ENCODE measurements at places on chromosomes 11 and 22. TPM values are rescaled to one million over a fixed set of nuclear protein-coding genes. Genes with fewer than 3 reads are reported as not detected.

- no peak for DNase-seq
- no peak overlapping the region for H3K4me3 ChIP-seq
- no peaks in the 10 kb centered on the region for H3K4me1 ChIP-seq
- no peak overlapping the region for H3K27ac ChIP-seq
- no peaks in the 10 kb centered on the region for H3K36me3 ChIP-seq
These were observed 47.5 kb upstream of the C11orf87 start for GRCh38 chr11:109374441-109374840.

DNA sequence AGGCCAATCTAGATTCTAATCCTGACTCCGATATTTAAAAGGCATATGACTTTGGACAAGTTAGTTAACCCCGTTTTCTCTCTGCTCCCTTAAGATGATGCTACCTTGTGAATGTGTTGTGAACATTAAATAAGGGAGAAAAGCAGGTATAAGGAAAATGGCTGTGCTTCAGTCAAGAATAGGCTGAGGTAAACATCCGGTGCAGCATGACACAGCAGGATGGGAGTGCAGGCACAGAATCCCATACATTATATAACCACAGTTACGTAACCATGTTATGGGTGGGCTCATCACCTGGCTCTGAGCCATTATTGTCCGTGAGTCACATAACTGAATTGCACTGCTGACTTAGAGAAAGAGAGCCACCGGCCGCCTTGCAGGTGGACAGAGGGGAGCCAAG, 382.2 kb upstream of the ANO5 start:
- no peak overlapping the region for H3K27ac ChIP-seq
- H3K4me3 ChIP-seq: no peak overlapping the region
- no peak for DNase-seq
- no peaks in the 10 kb centered on the region for H3K27me3 ChIP-seq

Gene KRTAP5-11
- not detected for total RNA-seq

- DNase-seq: no peak
- no peak overlapping the region for H3K27ac ChIP-seq
- no peak overlapping the region for H3K4me3 ChIP-seq
These were observed 1186.5 kb downstream of the BRD1 start for GRCh38 chr22:48640890-48641841.

- H3K4me1 ChIP-seq: peaks cover 32% of the 10 kb centered on the region
- peaks cover 5% of the 10 kb centered on the region for H3K36me3 ChIP-seq
- DNase-seq: no peak
- no peak overlapping the region for H3K27ac ChIP-seq
- H3K27me3 ChIP-seq: no peaks in the 10 kb centered on the region
These were observed 784 bp upstream of the SLC43A3 start for GRCh38 chr11:57427727-57428082.

Gene UBQLN3
- total RNA-seq: under 0.01 TPM

- no peaks in the 10 kb centered on the region for H3K4me1 ChIP-seq
- peaks cover 75% of the 10 kb centered on the region for H3K36me3 ChIP-seq
- H3K27me3 ChIP-seq: no peaks in the 10 kb centered on the region
- DNase-seq: no peak
These were observed 59.6 kb downstream of the HIRA start for GRCh38 chr22:19371893-19372292.

DNA sequence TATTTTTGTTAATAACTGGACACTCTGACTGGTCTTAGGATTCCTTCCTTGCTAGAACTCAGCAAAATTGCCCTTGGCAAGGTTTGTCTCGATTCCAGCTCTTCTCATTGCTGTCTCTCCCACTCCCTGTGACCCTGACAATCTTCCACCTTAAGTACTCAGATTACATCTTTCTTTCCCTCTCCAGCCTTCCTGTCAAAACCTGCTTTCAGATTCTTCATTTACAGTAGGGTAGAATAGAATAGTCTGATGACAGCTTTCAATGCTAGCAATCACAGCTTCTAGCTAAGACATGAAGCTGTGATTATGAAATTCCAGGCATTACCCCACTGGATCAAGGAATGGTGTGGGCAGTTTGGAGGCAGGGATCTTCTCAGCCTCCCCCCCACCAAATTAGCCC, 39.2 kb upstream of the LMO2 start:
- DNase-seq: no peak
- H3K27ac ChIP-seq: peak overlapping the region; percentile 81
- H3K27me3 ChIP-seq: no peaks in the 10 kb centered on the region
- H3K4me1 ChIP-seq: peaks cover 24% of the 10 kb centered on the region

Gene KCNQ1OT1
- 0.42 TPM for total RNA-seq

Gene C11orf42
- total RNA-seq: not detected

Gene HOATZ
- 0.19 TPM for total RNA-seq

Gene LINC01488
- total RNA-seq: not detected

- H3K36me3 ChIP-seq: no peaks in the 10 kb centered on the region
- DNase-seq: no peak
These were observed 273.3 kb downstream of the CTTN start for GRCh38 chr11:70671611-70672010.

Gene JHY
- 1.5 TPM for total RNA-seq

GRCh38 chr11:35126879-35127581, 11.9 kb upstream of the CD44 start:
- no peak for DNase-seq
- no peak overlapping the region for H3K27ac ChIP-seq
- H3K27me3 ChIP-seq: no peaks in the 10 kb centered on the region
- no peak overlapping the region for H3K4me3 ChIP-seq
- peaks cover 38% of the 10 kb centered on the region for H3K4me1 ChIP-seq
- H3K36me3 ChIP-seq: no peaks in the 10 kb centered on the region

GRCh38 chr11:132665205-132665604, 867.1 kb downstream of the OPCML start:
- H3K4me3 ChIP-seq: no peak overlapping the region
- no peak for DNase-seq
- H3K27ac ChIP-seq: no peak overlapping the region
- H3K27me3 ChIP-seq: no peaks in the 10 kb centered on the region
- H3K36me3 ChIP-seq: no peaks in the 10 kb centered on the region

DNA sequence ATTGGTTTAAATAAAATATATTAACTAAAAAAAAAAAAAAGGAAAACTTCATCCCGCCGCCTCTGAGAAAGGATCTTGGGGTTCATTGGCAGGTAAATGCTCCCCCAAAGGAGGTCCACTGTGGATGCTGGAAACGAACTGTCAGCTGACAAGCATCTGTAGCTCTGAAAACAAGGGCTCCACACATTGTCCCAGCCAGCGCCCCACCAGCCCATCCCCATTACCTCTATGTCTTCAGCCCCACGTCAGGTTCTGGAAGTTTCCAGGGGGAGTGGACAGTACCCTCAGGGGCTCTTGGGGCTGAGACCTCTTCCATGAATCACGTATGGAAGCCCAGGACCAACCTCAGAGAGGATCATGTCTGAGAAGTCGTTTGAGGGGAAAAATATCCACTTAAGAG, 66.4 kb upstream of the WNT7B start:
- no peaks in the 10 kb centered on the region for H3K4me1 ChIP-seq
- DNase-seq: no peak
- H3K36me3 ChIP-seq: no peaks in the 10 kb centered on the region
- peaks cover 17% of the 10 kb centered on the region for H3K27me3 ChIP-seq

DNA sequence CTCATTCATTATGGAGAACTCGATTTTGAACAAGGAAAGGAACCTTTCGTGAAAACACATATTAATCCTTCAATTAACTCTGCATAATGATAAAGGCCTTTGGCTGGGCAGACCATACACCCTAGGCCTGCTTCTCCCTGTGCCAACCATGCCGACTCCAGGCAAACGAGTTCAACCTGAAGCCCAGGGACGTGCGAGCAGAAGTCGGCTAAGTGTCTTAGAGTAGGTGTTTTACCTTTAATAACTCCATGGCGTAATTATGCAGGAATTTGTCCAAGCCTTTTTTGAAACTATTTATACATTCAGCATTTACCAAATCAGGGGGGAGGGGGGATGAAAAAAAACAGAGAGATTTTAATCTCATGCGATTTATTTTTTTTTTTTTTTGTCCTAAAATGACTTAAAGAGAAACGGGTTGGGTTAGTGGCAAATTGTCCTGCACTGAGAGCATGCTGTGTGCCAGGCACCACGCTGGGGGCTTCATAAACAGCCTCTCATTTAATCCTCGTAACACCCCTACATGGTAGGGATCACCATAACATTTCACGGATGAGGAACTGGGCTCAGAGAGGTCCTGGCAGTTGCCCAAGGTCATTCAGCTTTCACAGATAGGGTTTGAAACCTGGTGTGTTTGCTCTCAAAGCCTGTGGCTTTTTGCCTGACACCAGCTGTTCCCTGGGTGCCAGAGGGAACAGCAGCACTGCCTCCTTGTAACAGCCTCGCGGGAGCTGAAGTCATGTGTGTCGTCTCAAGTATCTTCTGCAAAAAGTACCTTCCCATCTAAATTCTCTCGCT, 423.9 kb downstream of the MN1 start:
- no peaks in the 10 kb centered on the region for H3K36me3 ChIP-seq
- no peak for DNase-seq
- no peaks in the 10 kb centered on the region for H3K27me3 ChIP-seq
- no peak overlapping the region for H3K27ac ChIP-seq
- no peak overlapping the region for H3K4me3 ChIP-seq

Gene HEPN1
- total RNA-seq: not detected

DNA sequence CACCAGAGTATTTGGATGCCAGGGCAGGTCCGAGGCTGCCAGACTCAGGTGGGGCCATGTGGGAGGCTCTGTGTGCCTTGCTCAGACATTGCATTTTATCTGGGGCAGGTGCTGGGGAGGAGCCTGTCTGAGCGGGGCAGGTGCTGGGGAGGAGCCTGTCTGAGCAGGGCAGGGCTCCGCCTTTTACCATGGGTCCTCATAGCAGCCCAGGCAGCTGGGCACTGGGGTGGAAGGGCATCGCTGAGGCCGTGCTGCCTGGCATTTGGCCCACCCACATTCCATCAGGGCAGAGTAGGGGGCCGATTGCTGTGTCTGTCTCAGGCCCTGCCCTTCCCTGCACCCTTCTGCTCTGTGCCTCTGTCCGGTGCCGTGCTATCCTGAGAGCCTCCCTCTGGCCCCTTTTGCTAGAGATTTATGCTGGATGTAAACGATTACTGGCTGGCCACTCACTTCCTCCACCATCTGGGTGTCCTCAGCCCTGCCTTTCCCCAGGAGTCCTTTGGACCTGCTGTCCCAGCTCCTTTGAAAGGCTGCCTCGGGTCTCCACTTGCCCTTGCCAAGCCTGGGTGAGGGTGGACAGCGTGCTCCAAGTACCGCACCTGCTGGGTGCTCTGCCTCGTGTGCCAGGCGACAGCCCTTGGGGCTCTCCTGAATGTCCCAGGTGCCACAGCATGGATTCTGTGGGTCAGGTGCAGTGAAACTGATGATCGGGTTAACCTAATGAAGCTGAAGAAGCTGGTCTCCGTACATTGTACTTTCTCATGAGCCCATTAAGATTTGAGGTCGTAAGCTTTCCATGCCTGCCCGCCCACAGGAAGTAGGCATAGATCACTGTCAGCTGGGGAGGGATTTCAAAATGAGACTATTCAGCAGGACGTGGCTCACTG, 281.6 kb downstream of the TBC1D22A start:
- H3K36me3 ChIP-seq: no peaks in the 10 kb centered on the region
- peaks cover 63% of the 10 kb centered on the region for H3K4me1 ChIP-seq
- H3K27ac ChIP-seq: peak overlapping the region; percentile 9
- no peaks in the 10 kb centered on the region for H3K27me3 ChIP-seq
- DNase-seq: no peak
- no peak overlapping the region for H3K4me3 ChIP-seq

Gene MEI1
- 9.2 TPM for total RNA-seq

Gene GRAP2
- total RNA-seq: 193 TPM

DNA sequence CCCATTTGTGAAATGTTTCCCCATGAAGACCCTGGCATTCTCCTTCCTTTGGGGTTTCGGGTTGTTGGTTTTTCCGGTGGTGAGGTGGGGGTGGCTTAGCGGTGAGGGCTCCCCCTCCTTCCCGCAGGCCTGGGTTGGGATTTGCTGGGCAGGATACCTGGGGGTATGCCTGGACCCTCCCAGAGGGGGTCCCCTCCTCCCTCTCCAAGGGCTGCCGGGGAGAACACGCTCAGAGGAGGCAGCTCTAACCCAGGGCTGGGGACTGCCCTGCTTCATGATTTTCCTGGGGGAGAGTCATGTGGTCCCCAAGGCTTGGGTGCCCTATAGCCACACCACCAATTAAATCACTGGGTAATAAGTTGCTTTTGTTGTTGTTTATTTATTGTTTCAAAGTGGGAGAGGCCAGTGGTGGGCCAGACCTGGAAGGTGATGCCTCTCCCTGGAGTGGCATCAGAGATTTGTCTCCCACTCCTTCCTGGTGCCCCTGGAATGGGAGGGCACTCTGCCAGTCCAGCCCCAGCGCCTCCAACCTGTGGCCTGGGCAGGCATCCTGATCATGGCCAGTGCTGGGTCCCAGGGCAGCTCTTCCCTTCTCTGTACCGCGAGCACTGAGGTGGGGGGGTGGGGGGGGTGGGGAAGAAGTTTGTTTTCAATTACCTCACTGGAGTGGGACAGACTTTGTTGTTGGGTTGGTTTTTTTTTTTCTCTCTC, 1.3 kb upstream of the CLCF1 start:
- H3K4me1 ChIP-seq: peaks cover 52% of the 10 kb centered on the region
- peaks cover 92% of the 10 kb centered on the region for H3K27me3 ChIP-seq
- no peaks in the 10 kb centered on the region for H3K36me3 ChIP-seq
- no peak overlapping the region for H3K27ac ChIP-seq
- H3K4me3 ChIP-seq: no peak overlapping the region

Gene TFIP11
- 39.6 TPM for total RNA-seq

DNA sequence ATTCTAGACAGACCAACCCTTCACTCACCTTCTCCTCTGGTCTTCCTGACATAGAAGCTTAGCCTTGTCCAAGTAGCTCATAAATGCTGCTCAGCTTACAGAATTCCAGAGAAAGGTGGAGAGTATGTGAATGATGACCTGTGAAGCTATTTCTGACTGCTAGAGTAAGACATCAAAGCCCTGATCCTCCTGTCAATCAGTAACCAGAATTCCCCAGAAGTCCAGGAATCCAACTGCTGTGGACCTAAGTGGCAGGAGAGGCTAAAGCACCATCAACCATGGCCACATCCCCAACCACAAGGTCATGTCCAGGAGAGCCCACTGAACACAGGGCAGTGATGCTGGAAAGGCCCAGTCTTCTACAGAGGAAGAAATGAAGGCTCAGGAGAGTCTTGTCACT, 2.6 kb downstream of the OR51G2 start:
- no peak overlapping the region for H3K4me3 ChIP-seq
- H3K4me1 ChIP-seq: no peaks in the 10 kb centered on the region
- no peak overlapping the region for H3K27ac ChIP-seq
- no peaks in the 10 kb centered on the region for H3K27me3 ChIP-seq

GRCh38 chr11:968822-969221, 43.2 kb downstream of the AP2A2 start:
- peaks cover 13% of the 10 kb centered on the region for H3K4me1 ChIP-seq
- no peaks in the 10 kb centered on the region for H3K27me3 ChIP-seq
- H3K4me3 ChIP-seq: no peak overlapping the region
- H3K36me3 ChIP-seq: peaks cover 51% of the 10 kb centered on the region
- DNase-seq: no peak

Gene TCN1
- 2.1 TPM for total RNA-seq

DNA sequence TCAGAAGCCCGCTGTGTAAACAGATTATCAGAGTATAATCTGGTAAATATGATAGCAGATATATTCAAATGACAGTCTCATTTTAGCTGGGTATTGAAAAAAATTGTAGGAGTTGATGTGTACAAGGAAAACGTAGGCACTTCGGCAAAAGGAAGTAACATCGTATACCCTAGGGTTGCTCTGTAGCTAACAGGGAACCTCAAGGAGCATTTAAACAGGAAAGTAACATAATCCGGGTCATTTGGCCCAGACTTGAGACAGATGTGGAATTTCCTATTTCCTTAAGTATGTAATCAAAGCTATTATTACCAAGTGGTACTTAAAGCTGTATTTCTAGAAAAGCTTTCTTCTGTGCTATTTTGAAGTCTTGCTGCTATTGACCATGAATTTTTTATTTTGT, 215.6 kb downstream of the DDX10 start:
- no peak overlapping the region for H3K27ac ChIP-seq
- no peaks in the 10 kb centered on the region for H3K36me3 ChIP-seq
- no peak for DNase-seq
- no peak overlapping the region for H3K4me3 ChIP-seq
- H3K27me3 ChIP-seq: no peaks in the 10 kb centered on the region
